ENCODE measurements at places on chromosomes 12 and 14. TPM values are rescaled to one million over a fixed set of nuclear protein-coding genes. Genes with fewer than 3 reads are reported as not detected.

Gene CFL2
- total RNA-seq, result 37.6 TPM

Gene CYP27B1
- total RNA-seq, result not detected

Gene KERA
- not detected for total RNA-seq

Gene RIPK3
- not detected for total RNA-seq

Gene LALBA
- total RNA-seq, result not detected

Gene NTF3
- total RNA-seq, result not detected
